ENCODE measurements at places on chromosomes 13 and 19.
A peak's percentile ranks its signal among the peaks of the same experiment; 100 is the strongest.

GRCh38 chr19:12737835-12738351 lies 596 bp downstream of the GET3 start:
- DNase-seq: no peak

DNA sequence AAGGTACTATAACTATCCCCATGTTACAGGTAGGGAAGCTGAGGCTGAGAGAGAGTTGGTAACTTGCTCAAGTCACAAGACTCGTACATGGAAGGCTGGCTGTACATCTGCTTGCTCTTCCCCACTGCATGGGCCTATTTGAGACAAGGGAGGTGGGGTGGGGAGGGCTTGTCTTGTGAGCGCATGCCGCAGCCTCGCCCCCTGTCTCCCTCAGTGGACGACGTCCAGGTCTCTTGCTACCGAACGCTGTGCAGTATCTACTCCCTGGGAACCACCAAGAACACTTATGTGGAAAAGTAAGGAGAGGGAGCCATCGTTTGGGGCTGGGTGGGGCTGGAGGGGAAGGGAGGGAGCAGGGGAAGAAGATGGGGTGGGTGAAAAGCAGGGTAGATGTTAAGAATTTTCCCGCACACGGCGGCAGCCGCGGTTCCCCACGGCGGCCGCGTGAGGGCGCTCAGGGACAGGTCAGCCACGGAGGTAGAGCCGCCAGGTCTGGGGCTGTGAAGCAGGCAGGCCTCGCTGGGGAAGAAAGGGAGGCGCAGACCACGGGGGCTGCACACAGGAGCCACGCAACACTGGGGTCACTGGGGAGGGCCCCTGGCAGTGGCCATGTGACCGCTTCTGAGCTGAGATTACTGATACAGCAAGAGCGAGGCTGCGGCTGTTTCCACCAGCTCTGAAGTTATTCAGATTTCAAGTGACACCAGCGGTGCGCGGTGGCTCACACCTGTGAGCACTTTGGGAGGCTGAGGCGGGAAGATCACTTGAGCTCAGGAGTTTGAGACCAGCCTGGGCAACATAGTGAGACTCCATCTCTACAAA lies 81.5 kb downstream of the RYR1 start:
- DNase-seq: peak; percentile 38

DNA sequence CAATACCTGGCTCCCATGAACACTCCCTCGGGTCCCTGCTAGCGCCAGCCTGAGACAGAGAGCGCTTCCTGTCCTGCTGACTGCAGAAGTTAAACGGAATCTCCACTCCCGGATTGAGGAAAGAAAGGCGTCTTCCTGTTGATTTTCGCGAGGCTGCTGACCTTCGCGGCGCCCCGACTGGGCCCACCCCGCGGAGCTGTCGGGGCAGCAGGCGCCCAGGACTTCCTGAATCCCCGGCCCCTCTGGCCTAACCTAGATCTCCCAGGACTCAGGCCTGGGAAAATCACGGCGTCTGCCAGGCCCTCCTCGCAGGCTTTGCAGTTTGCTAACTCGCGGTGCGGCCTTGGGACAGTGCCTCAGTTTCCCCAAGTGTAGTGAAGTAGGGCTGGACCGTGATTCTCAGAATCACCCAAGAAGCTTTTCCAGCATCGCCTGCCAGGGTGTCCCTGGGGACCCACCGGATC lies 108.8 kb downstream of the KCTD15 start:
- DNase-seq: no peak

GRCh38 chr19:40397568-40397906 lies 7.6 kb upstream of the HIPK4 start:
- no peak for DNase-seq

- no peak for DNase-seq
Observed at GRCh38 chr13:40653527-40654318, 12.7 kb downstream of the FOXO1 start.

- DNase-seq: no peak
Observed at GRCh38 chr13:40274103-40274502, 392.3 kb downstream of the FOXO1 start.

DNA sequence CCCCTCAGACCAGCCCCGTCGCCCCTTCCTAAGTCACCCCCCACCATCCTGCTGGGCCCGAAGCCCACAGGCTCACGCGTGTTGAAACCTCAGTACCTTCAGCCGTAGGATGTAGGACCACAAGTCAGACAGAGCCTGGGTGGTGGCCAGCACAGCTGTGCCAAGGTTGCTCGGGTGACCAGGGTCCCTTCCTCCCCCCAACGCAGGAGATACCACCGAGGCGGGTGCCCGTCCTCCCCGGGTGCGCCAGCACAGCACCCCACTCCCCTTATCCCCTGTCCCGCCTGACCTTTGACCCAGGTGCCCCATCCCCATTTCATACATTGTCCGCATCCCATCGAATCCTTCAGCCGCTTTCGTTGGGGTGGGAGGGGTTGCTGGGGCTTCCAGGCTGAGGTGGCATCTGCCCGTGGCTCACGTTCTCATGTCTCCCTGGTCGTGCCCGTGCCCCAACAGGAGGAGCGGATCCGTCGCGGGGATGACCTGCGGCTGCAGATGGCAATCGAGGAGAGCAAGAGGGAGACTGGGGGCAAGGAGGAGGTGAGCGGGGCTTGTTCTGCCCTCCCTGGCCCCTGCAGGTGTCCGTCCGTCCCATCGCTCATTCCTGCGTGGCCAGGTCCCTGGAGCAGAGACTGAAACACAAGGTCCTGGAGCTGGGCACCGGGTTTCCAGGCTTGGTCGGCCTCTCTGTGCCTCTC lies 14.5 kb downstream of the EPN1 start:
- no peak for DNase-seq

DNA sequence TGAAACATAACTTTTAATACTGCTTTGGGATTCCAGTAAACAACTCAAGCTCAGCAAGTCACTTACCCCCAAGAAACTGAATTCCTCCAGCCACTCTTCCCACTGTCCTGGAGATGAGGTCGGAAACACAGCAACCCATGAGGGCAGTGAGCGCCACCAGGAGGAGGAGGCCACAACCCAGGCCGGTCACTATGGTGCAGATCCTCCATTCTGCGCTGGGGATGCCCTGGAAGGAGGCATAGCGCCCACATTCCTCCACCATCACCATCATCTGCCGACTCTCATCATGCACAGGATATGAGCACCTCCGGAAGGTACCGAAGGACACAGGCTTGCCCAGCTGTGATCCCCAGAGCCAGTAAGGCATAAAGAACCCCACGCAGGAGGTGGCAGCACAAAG lies 2.2 kb downstream of the LHFPL6 start:
- peak; percentile 19 for DNase-seq

- DNase-seq: no peak
Observed at GRCh38 chr19:18750295-18750970, 40.7 kb downstream of the COMP start.

DNA sequence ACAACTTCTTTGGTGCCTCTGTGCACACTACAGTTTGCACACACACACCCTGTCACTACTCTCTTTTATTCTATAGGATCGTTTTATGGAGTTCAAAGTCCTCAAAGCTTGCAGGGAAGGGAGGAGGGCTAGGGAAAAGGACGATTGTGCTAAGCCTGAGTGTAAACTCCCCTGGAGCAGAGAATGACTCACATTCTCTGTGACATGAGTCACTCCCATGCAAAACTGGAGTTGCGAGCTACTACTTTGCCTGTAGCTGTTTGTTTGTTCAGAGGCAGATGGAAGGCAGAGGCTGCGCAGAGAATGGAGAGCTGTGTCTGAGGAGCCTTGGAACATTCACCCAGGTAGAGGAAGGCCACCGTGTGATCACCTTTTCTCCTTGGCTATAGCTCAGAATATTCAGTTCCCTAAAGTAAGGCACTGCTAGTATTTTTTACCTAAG lies 80.5 kb upstream of the MBNL2 start:
- no peak for DNase-seq

- DNase-seq: no peak
Observed at GRCh38 chr13:33633701-33634545, 184.0 kb upstream of the RFC3 start.

- no peak for DNase-seq
Observed at GRCh38 chr13:35228536-35228935, 248.0 kb downstream of the MAB21L1 start.

GRCh38 chr19:46189971-46190888 lies 39.3 kb upstream of the IGFL1 start:
- no peak for DNase-seq

DNA sequence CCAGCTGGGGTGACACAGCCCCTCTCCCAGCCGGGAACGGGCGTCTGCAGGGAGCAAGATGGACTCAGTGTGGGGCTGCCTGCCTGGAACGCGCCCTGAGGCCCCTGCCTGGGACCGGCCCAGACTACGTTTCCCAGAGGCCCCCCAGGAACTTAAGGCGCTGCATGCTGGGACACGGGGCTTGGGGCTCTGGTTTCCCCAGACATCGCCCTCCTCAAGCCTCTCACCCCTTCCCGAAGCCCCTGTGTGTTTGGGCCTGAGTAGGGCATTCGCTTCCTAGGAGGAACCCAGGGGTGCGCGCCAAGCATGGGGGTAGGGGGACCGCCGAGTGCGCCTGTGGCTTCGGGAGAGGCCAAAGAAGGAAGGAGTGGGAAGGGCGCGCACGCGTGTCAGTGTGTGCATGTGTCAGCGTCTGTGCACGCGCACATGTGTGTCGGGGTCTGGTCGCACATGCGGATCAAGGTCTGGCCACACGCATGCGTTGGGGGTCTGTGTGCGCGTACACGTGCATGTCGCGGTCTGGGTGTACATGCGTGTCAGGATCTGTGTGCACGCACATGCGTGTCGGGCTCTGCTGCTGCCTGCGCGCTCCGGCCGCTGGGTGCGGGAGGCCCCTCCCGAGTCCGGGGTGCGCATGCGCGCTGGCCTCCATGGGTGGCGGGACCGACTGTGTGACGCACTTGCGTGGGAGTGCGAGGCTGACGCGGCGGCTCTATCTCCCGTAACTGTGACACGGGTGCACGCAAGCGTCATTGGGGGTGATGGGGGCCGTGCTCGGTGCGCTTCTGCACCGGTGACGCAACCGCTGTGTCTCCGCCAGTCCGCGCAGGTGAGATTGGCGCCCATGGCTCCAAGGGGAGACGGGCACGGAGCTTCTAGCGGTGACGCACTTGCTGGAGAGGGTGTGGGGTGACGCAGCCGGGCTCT lies 16.2 kb downstream of the ZNF331 start:
- DNase-seq: peak; percentile 35

GRCh38 chr19:12676384-12676792 lies 5.3 kb downstream of the DHPS start:
- DNase-seq: peak; percentile 33

- DNase-seq: no peak
Observed at GRCh38 chr19:42216653-42217519, 591 bp downstream of the DEDD2 start.

- DNase-seq: no peak
Observed at GRCh38 chr19:3499738-3500428, 591 bp downstream of the DOHH start.

- DNase-seq: no peak
Observed at GRCh38 chr13:41111454-41111853, 21.1 kb downstream of the KBTBD6 start.

DNA sequence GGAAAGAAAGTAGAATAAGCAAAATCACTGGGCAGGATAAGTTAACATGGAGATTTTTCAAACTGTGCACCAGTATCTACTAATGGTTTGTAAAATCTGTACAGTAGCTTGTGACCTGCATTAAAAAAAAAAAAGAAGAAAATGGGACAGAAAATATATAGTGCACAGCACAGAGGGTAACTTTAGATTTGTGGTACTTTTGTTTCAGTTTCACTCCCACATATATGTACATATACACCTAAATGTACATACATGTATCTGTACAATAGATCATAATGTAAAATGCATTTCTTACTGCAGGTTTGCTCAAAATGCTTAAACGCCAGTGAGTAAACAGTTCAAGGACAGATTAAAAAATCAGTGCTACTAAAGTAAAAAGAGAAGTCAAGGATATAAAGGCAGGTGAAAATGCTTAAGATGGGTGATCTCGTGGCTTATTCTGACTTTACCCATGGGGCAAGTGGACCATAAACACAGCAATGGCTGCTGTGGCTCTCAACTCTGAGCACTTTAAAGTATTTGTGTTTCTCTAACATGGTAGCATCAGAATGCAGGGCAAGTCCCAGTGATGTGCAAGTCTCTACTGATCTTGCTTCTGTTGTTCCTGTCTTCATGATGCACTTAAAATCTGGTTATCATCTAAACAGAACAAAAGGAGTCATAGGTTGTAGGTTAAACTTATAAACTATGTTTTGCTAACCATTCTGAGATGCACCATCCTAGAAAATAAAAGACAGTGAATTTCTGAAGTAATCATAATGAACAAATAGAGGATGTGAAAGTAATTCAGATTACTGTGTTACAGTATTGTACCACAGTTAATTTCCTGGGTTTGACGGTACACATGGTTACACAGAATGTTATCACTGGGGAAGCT lies 112.3 kb downstream of the MIPEP start:
- no peak for DNase-seq

DNA sequence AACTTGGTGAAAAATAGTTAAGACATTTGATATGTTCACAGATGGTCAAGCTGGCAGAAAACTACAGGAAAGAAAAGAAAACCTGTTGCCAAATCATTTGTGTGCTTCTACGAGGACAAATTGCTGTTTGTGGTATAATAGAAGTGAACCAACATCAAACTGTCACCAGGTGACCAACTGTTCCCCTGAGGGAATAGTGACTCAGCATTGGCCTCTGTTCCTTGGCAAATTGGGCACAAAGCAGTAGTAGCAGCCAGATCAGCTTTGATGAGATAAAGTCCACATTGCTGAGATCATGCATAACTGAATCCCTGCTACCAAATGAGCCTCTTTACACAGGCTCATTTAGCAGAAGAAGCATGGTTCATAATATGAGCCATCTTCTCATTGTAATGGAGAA lies 103.5 kb downstream of the POSTN start:
- peak; percentile 18 for DNase-seq

GRCh38 chr13:90103099-90103784 lies 1244.2 kb upstream of the MIR17HG start:
- no peak for DNase-seq

GRCh38 chr19:51195316-51195586 lies 29.6 kb upstream of the CD33 start:
- DNase-seq: no peak

DNA sequence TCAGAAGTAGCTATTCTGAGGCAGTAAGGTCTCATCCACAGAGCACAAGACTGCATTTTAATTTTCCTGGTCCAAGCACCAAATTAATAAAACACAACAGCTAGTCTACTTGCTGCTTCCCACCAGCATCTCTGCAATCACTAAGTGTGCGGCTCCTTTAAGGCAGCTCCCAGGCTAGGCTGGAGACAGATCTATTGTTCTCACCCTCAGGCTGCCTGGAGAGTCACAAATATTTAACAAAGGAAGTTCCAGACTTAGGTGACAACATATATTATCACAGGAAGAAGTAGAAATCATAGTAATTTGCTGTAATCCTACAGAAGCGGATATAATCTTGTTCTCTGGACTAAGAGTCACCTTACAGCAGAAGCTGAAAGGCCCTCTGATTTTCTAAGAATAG lies 2.2 kb upstream of the EID2 start:
- DNase-seq: no peak

- no peak for DNase-seq
Observed at GRCh38 chr19:3866910-3867638, 1.8 kb downstream of the ZFR2 start.

All from NCI-H1092 treated with DMSO at 0.1 percent for 48 hours (cell line).